LHCN-M2 (cell line): ENCODE measurements at places on chromosomes 5 and 9.
A peak's percentile ranks its signal among the peaks of the same experiment; 100 is the strongest.

GRCh38 chr9:74521009-74521408 is 23.9 kb downstream of the RORB start:
- DNase-seq = no peak

- peak; percentile 73 for DNase-seq
Measured at GRCh38 chr5:132496191-132496630, 5.6 kb upstream of the IRF1 start.

- DNase-seq = no peak
Measured at GRCh38 chr5:64615895-64616294, 74.4 kb upstream of the SHISAL2B start.

DNA sequence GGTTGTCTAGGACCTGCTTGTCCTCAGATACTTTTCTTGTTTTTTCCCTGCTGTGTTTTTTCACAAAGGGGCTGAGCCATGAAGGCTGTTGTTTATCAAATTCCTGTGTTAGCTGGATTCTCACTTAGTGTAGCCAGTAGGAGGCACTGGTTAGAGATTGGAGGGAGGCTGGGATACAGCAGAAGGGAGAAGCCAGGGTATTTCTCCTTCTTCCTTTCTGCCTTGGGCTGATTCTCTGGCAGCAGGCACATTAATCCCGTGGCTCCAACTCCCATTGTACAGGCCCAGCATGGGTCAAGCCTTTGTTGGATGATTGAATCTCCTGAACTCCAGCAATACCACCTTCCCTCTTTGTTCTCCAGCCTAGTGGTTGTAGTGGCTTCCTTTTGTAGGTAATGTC is 46.4 kb upstream of the FAM170A start:
- DNase-seq = no peak

- peak; percentile 25 for DNase-seq
Measured at GRCh38 chr9:69204849-69205248, 30.8 kb downstream of the TJP2 start.

GRCh38 chr5:121378559-121379359 is 472.9 kb upstream of the FTMT start:
- DNase-seq = no peak

GRCh38 chr9:130414910-130415746 is 29.6 kb upstream of the ASS1 start:
- no peak for DNase-seq

- DNase-seq = no peak
Measured at GRCh38 chr9:110129425-110129824, 78.5 kb downstream of the C9orf152 start.

- DNase-seq = no peak
Measured at GRCh38 chr5:65113771-65114170, 345.0 kb downstream of the CWC27 start.

DNA sequence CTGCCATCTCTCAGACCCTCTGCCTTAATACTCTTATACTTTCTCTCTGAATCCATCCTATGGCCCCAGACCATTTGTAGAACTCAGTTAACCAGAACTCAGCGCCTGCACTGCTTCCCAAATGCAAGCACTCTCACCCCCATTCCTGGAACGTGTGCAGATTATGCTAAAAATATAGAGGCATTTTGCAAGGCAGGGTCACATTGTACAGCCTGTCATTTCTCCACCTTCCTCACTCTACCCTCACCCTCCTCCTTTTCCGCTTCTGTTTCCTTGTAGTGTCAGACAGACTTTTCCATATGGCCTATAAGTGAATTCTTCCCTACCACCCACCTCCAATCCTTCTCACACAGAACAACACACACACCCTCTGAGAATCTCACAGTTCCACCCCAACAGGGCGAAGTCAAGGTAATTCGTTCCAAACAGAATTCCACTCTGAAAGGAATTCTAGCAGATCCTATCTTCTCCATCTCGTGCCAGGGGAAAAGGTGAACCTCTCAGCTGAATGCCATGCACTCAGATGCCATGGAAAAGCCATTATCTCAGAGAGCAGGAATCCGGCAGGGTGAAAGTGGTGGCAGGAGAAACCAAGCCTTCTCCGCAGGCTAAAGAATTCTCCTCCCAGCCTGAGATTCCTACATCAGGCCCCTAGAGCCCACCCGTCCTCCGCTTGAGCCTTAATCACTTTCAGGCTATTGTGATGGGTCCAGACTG is 25.3 kb downstream of the GGTA1 start:
- no peak for DNase-seq

DNA sequence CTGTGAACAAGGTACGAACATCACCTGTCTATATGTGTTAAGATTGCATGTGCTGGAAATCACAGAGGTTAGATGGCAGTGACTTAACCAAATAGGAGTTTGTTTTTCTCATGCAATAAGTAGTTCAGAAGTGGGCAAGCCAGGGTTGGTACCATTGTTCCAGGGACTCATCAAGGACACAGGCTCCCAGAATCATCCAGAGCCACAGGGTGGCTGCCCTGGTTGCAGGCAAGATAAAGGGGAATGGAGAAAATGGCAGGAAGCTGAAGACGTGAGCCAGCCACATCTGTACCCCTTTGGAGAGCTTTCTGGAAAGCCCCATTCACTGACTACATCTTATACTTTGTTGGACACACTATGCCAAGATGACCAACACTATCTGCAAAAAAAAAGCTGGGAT is 126.0 kb upstream of the IL12B start:
- DNase-seq = no peak

DNA sequence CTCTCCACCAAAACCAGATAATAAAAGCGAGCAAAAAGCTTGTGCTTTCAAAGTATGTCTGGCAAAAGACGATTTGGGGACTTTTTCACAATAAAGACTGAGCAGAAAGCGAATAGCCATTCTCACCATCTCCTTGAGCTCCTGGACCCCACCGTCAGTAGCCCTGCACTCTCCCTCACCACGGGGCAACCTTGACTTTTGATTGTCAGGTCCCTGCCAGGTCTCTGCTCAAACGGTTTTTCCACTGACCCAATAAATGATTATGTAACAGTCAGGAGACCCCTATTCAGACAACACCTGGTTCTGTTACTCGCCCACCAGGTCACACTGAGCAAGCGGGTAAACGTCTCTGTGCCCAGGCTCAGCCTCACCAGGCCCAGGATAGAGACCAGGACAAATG is 131.3 kb downstream of the MVB12B start:
- no peak for DNase-seq

DNA sequence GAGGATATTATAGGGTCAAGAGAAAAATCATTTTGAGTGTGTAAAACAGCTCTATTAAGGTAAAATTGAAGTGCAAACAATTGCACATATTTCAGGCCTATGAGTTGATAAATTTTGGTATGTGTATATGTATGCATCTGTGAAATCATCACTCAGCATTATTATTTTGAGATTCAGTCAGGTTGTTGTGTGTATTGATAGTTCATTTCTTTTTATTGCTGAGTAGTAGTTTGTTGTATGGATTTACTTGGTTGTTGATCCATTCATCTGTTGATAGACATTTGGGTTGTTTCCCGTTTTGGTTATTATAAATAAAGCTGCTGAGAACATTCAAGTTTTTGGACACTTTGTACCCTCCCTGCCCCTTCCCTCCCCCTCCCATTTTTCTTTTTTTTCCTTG is 50.3 kb downstream of the RAB24 start:
- DNase-seq = no peak

- no peak for DNase-seq
Measured at GRCh38 chr9:114083666-114084065, 5.6 kb upstream of the AMBP start.

DNA sequence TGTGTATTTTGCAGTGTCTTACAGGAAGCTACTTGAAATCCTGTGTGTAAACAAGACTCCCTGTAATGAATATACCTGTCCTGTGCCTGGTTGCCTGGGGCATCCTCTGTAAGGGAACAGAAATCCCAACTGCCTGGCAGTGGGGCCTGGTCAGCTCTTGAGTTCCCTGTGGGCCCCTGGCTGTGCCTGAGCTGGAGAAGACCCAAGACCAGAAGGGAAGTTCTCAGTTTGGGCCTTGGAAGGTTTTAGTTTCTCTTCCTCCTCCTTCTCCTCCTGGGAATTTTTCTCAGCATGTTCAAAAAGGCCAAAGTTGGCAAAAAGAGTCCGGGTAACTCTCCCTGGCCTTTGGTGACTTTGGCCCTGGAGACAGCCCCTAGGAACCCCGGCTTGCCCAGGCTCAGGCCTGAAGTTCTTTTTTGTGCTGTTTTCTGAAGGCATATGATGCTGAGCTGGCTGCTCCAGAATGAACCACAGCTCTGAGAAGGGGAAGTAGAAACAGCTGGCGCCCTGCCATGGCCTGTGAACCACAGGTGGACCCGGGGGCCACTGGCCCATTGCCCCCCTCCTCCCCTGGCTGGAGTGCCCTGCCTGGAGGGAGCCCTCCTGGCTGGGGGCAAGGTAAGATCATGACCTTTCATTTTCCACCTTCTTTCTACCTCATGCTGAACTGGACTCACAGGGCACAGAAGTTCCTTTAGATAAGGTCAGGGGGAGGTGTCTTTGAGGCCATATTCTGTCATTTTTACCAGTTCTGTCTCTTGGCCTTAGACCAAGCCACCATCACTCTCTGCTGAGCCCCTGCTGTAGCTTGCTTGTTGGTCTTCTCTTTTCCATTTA is 5.8 kb downstream of the TMEM268 start:
- DNase-seq = no peak

DNA sequence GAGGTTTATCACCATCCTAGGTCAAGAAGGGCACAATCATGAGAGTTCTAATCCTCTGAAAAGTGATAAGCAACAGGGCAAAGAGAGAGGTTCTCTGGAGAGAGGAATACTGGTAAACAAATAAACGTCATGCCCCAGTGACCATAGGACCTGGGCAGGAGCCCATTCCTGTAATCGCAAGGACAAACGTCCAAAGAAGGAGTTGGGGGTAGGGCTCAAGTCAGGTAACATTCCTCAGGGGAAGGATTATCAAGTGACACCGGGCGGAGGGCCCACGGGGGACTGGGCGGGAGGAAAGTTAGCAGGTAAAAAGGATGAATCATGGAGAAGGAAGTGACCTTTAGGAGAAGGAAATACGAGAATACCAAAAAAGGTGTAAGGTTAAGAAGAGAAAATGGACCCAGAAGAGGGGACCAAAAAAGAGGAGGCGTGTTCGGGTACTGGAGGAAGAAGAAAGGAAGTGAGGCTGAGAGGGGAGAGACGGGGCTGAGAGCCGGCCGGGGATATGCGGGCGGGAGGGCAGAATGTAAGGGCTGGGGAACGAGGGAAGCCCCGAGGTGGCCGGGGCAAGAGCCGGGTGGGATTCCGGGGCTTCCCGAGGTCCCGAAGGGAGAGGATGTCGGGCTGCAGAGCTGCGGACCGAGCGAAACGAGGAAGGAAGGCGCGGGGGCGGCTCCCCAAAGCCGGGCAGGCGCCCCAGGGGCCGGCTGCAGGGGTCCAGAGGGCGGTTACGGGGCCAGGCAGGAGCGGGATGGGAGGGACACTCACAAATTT is 583 bp downstream of the DIAPH1 start:
- peak; percentile 27 for DNase-seq

DNA sequence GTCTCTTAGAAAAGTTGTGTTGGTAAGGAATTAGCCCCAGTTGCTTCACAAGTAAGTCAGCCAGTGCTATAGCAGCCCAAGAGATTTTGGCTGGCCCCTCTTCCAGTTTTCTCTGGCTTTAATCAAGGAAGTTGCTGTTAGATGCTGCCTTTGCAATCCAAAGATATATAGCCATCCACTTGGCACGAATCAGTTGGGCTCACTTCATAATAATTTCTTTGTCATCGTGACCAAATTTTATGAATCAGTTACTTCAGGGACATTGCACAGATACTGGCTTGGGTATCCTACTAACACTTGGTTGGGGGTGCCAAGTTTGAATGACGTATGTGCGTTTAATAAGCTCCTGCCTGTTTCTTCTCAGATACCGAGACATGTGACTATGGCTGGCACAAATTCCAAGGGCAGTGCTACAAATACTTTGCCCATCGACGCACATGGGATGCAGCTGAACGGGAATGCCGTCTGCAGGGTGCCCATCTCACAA is 81.5 kb downstream of the VCAN start:
- DNase-seq = peak; percentile 44

DNA sequence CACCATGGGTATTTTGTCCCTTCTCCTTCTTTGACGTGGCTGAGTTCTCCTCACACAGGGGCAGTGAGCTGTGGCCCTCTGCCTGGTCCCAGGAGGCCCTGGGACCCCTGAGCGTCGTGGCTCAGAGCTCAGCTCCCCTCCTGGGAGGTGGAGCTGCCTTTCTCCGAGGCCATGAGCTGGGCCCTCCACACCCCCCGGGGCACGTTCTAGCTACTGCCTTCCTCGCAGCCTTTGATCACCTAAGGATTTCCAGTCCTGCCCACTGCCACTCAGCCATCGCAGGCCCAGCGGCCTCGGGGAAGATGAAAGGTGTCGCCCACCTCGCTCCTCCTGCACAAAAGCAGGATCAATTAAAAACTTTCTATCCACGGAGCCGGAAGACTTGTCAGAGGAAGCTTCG is 94.8 kb upstream of the RAPGEF1 start:
- DNase-seq = no peak

DNA sequence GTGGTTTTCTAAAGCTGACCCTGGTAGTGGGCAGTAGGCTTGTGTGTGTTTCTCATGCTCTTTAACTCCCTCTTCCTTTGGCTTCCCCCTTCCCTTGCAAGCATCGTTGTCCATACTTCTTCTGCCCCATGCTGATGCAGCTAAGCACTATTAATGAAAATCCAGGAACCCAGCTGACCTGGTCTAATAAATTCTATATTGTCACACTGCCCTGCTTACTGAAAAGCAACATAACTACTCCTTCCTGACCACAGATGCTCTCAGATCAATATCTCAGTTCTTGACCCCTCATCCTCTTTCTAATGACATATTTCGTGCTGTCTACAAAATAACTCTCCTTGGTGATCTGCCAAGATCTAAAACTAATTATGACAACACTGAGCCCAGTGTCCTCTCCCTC is 405.5 kb downstream of the EFNA5 start:
- DNase-seq = no peak

GRCh38 chr9:92722386-92723298 is 42.0 kb downstream of the BICD2 start:
- DNase-seq = no peak

DNA sequence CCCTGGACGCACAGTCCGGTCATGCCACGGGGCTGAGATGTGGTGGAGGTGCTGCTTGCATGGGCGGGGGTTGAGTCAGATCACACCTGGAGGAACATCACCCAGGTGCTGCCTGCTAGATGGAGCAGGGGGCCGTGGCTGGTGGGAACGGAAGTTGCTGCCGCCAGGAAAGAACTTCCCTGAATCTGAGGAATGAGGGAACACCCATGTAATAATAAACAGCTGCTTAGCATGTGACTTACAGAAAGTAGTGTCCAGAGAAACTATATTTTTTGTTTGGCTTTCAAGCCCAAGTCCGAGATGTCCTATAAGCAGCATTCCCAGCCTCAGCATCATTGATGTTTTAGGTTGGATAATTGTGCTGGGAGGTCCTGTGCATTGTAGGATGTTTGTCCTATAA is 27.1 kb upstream of the FAM240B start:
- DNase-seq = no peak
